ENCODE measurements at places on chromosomes 4 and X. TPM values are rescaled to one million over a fixed set of nuclear protein-coding genes. Genes with fewer than 3 reads are reported as not detected.

Gene CCDC120
- total RNA-seq = 11.3 TPM

Gene SPACA5B
- total RNA-seq = not detected

Gene PDE6B
- 20.1 TPM for total RNA-seq

Gene SLAIN2
- 81.7 TPM for total RNA-seq

Gene IRS4
- total RNA-seq = not detected

Gene NOA1
- total RNA-seq = 21.4 TPM

GRCh38 chr4:116118221-116118620 lies 967.2 kb downstream of the TRAM1L1 start:
- no peak for DNase-seq

DNA sequence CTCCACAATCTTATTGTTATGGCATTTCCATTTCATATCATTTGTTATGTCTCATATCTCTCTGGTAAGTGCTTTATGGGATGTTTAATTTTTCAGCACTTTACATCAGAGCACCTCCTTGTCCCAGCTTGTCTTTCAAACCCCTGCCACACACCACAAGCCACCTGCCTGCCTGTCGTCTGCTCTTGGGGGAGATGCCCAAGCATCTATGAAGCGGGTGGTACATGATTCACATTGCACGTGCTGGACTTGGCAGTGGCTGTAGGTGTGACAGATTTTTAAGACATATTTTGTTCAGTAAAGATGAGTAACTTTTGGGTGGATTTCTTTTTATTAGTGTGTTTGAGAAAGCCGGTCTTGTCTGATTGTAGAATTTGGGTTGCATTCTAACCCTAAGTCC lies 14.2 kb upstream of the SPATA4 start:
- no peak for DNase-seq

GRCh38 chr4:128359422-128359821 lies 71.8 kb upstream of the PGRMC2 start:
- no peak for DNase-seq

DNA sequence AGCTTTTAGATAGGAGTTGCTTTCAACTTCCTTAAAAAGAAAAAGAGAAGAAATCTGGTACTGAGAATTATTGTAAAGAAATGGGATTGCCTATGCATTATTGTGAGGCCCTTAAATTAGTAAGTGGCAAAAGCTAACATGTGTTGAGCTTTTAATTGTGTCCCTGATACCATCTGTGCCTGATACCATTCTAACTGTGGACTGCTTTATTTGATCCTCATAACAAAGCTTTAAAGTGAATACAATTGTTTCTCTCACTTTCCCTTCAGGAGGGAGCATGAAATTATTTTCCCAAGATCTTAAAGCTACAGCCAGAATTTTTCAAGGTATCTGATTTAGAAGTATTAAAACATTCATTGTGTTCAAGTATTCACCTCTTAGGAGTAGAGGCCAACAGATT lies 9.9 kb downstream of the KCTD8 start:
- DNase-seq = no peak

GRCh38 chr4:1736812-1737211 lies 15.5 kb downstream of the TACC3 start:
- no peak for DNase-seq

DNA sequence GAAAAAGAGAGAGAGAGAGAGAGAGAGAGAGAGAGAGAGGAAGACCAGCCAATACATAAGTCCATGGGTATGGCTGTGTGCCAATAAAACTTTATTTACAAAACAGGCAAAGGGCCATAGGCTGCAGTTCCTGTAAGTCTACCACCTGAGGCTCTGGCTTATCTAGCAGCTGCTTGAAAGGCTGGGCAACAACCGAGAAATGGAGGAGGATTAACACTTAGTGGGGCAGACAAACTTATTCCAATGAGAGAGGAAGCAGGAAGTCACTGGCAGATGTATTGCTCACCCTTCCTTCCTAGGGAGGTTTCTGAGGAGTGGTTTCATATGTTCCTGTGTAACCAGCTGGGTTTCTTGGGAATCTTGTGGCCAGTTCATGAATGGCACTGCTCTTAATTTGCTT lies 4.7 kb upstream of the GPR143 start:
- DNase-seq = no peak

DNA sequence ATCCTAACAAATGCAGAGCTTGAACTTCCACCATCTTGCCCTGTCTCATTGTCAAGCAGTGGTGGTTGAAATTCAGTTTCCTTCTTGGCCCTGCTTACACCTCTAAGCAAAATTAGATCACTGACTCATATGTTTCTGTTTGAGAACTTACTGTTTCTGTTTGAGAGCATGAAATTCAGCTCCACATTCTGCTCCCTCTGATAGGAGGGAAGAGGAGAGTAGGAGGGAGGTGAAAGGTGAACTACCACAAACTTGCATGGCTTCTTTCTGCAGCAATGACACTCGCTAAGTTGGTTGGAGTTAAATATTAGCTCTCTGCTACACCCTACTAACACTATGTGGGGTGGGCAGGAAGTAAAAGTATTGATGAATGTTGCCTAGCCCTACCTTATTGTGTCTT lies 117.8 kb upstream of the EDA2R start:
- no peak for DNase-seq

GRCh38 chr4:24559889-24560288 lies 24.5 kb downstream of the DHX15 start:
- no peak for DNase-seq

DNA sequence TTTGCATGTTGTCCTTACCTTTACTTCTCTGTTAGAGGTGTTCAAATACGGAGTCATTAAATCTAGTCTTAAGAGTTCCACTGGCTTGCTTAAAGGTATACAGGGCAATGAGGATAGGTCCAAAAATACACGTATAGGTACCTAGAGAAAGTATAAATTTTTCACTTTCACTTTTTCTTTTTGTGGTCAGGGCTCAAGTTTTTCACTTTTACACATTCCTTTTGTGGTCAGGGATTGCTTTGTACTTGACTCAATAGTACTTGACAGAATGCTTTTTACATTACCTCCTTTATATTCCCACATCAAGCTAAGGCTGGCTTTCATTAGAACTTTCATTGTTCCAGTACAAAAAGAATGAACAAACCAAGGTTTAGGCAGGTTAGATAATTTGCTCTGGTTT lies 21.7 kb downstream of the TMEM184C start:
- DNase-seq = no peak

DNA sequence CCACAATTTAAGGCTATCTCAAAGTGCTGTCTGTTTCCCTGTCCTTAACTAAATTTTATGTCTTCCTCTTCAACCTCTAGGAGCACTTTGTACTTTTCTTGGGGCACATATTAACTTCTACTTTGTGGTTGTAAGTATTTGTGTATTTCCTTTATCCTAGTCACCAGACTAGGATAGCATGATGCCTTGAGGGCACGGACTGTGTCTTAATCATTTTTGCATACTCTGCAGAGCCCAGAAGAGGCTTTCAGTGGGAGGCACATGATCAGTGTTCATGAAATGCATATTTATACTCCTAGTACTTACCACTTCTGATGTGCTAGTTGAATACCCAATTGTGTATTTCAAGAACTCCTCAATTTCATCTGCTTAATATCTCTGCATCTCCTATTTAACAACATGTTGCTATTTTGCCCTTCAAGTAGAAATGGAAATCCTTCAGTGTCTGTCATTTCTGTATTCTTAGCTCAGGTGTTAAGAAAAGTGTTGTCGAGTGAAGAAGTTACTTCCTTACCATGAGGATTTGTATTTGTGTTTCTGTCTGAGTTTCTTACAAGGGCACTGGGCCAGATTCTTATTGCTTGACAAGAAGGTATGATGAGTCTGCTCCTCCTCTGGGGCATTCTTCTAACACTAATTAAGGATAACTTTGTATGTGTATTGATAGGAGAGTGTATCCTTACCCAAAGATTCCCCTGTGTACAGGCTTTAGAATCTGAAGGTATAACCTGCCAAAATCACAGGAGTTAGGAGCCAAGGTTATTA lies 28.3 kb upstream of the PGRMC2 start:
- DNase-seq = no peak

- DNase-seq = no peak
Observed at GRCh38 chrX:9471571-9471985, 6.7 kb downstream of the TBL1X start.

GRCh38 chr4:183038436-183038835 lies 60.6 kb upstream of the WWC2 start:
- DNase-seq = no peak

- DNase-seq = peak; percentile 7
Observed at GRCh38 chr4:107825072-107825824, 516 bp downstream of the SGMS2 start.

GRCh38 chrX:13699183-13699826 lies 10.4 kb downstream of the RAB9A start:
- no peak for DNase-seq

GRCh38 chr4:145083891-145084605 lies 13.9 kb downstream of the ANAPC10 start:
- no peak for DNase-seq

- DNase-seq = no peak
Observed at GRCh38 chr4:39883646-39884045, 94.1 kb downstream of the PDS5A start.

DNA sequence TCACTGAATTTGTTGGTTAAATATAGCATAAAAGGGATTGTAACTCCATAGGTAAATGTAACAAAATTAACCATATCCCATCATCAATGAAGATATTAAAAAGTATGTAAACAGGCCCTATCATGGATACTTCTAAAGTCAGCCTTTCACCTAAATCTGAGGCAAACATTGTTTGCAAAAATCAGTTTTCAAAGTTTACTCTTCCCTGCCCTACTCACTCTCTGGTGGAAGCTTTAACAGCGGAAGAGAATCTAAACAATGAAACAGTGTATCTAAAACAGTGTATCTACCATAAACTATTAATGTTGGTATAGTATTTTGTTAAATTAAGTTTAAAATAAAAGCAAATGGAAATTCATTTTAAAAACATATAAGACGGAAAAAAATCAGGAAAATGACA lies 21.1 kb downstream of the SMIM14 start:
- DNase-seq = no peak

- DNase-seq = peak; percentile 67
Observed at GRCh38 chrX:153971124-153971449, 531 bp downstream of the HCFC1 start.

- DNase-seq = no peak
Observed at GRCh38 chr4:174189392-174190015, 94.0 kb downstream of the FBXO8 start.

DNA sequence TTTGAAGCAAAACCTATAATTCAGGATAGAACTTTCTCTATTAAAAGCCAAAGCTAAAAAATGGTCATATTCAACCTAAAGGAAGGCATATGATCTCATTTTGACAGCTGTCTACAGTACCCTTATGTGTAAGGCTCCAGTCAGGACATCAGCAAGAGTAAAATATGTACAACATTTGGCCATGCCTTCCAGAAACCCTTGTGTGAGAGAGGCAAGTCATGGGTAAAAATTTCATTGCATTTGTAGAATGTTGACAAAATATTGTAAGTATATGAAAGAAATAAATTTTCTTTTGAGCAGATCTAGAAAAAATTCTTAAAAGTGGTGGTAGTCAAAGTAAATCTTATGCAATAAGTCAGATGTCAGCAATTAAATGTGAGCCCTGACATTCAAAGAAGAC lies 132.3 kb downstream of the SLC39A8 start:
- no peak for DNase-seq

DNA sequence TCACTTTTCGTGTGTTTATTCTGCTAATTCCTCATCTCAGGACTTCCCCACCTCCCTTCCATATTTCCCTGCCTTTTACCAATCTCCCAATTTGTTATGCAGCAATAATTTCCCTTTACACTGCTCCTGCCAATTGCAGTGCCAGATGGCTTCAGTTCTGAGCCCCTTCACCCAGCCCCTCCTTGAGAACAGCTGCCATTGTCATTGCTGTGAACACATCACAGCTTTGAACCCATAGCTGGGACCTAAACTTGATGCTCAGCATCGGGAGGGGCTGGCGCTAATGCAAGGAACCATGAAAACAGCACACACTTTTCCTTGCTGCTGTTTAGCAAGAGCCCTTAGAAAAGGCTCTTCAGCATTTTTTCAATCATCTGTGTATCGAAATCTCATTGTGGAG lies 104.9 kb downstream of the ALPK1 start:
- no peak for DNase-seq

DNA sequence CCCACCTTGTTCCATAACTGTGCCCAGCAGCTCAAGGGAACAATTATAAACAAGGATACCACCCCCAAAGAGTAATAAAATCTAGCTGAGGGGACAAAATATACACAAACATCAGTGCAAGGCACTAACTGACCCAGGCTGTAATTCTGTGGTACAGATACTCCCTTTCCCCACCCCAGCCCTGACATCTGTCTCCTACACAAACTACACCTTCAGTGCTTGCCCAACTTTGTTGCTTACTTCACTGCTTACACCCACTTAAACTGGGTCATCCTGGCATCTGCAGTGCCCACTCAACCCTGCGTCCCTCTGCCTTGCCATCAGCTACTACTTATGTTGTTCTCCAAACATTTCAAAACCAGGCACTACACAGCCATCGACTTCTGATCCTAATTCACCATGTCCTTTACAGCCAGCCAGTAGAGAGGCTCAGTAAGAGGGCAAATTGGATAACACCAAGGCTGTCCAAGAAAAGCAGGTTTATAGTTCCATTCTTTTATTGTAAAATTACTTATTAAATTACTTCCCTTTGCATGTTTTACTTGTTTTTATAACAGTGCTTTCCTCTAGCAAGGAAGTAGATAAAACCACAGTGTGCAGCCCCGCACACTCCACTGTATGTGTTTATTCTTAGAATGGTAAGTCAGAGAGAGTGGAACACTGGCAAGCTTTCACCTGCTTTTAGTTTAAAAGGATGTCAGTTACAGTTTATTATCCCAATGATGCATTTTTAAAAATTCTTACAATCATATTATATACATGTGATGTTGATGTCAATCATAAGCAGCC lies 149.6 kb downstream of the INPP4B start:
- peak; percentile 49 for DNase-seq

DNA sequence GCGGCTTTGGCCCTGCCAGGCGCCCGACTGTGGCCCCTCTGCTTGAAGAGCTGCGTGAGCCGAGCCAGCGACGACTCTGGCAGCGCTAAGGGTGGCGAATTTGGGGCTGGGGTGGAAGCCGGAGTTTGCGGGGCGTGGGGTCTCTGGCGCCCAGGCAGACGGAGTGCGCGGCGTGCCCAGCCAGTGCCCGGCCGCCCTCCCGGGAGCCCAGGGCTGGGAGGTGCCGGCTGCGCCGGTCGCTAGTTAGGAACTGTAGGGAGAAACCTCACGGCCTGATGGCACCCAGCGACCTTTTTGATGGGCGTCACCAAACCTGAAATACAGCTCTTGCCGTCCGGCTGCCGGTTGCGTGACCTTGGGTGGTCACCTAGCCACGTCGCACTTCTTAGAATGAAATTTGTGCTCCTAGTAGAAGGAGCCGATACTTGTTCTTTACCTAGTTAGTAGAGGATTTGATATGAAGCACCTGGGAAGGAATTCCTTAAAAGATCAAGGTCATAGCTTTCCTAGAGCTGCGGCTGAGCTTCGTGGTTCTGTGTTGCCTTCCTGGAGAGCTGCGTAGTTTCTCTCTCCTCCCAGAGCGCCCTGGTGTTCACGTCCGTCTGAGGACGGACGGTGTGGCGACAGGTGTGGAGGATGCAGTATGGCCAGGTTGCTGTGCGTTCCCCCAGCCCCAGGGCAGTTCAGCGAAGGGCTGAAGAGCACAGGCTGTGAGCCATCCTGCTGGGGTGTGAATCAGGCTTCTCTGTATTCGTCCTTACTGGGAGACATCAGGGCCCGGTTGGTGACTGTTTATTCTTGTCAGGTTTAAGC lies 680 bp downstream of the MAEA start:
- DNase-seq = no peak

Measured in naive thymus-derived CD4-positive, alpha-beta T cell (primary cell).